ENCODE measurements at places on chromosomes 11 and 22.

GRCh38 chr22:49274754-49275380, 552.8 kb downstream of the BRD1 start:
- no peak for DNase-seq

- DNase-seq: no peak
Observed at GRCh38 chr11:102528618-102529017, 1.9 kb downstream of the MMP7 start.

- no peak for DNase-seq
Observed at GRCh38 chr22:27761000-27761399, 40.6 kb downstream of the MN1 start.

GRCh38 chr11:73158356-73159051, 16.4 kb upstream of the FCHSD2 start:
- no peak for DNase-seq

GRCh38 chr11:84384731-84385130, 1098.6 kb upstream of the CCDC90B start:
- DNase-seq: peak; percentile 42

DNA sequence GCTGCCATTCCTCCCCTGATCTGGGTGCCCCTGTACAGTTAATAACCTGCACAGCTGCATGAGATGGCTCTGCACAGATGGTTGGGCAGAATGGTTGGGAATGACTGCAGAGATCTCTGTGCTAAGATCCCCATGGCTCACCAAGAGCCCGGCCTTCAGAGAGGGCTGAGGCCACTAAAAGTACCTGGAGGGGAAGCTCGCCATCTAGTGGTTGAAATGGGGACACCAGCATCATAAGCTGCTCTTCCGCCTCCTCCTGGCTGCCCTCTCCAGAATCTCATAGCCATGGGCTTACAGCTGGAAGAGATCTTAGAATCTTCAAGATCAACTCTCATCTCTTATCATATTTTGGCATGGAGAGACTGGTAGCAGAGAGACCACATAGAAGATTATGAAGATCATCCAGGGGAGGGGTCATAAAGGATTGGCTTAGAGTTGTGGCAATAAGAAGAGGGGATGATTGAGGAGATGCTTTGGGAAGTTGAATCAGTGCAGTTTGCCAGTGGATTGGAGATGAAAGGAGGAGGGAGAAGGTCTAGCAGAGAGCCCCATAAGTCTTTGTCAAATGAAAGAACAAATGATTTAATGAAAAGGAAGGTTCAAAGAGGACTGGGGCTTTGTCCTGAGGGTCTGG, 22.0 kb upstream of the TLCD5 start:
- DNase-seq: peak; percentile 65

DNA sequence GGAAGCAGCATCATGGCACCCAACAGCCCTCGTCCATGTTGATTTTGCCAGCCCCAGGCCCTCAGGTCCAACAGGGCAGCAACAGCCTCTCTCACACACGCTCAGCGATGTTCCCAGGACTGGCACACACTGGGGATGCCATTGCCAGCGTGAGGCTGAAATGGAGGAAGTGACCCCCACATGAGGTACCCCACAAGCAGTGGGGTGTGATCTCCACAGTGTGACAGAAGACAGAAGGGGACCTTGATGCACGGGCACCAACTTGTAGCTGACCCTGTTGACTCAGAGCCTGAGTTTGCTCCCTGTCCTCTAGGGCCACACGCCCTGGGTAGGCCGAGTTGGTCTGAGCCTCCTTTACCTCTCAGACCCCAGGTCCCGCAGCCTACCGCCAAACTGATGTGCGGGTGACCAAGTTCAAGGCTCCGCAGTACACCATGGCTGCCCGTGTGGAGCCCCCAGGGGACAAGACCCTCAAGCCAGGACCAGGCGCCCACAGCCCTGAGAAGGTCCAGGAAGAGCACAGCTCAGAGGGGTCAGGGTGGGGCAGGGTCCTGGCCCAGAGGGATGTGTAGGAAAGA, 6.2 kb downstream of the SCGB1C1 start:
- DNase-seq: no peak

- peak; percentile 75 for DNase-seq
Observed at GRCh38 chr11:118921929-118922744, 3.6 kb downstream of the BCL9L start.

- DNase-seq: no peak
Observed at GRCh38 chr11:118892514-118892913, 8.8 kb downstream of the CXCR5 start.

- no peak for DNase-seq
Observed at GRCh38 chr22:30318799-30319419, 7.8 kb downstream of the TBC1D10A start.

GRCh38 chr11:394034-394857, at the start of gene PKP3:
PKP3 (plus strand) TSS chr11:394209; CDS start chr11:394293, 84 bp downstream.
- peak; percentile 84 for DNase-seq

DNA sequence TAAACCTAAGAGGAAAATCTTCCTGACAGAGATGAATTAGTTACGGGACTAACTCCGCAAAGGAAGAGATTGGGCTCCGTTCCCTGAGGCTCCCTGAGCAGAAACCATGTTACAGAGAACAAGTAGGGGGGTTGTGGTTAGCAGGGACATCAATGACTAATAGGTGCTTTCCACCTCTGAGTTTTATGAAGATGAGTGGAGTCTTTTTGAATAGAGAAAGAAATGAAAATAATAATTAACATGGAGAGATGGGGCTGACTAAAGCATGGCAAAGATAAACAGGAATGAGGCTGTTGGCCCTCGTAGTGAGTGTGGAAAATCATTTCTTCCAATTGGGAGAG, 47.5 kb upstream of the PICALM start:
- DNase-seq: no peak

All from LNCaP clone FGC (cell line).